ENCODE measurements at places on chromosomes 4 and X. TPM values are rescaled to one million over a fixed set of nuclear protein-coding genes. Genes with fewer than 3 reads are reported as not detected.

The HTRA3 gene
- total RNA-seq, result 20.3 TPM

The TLR7 gene
- total RNA-seq, result 4.3 TPM

The TMEM156 gene
- 3.3 TPM for total RNA-seq

DNA sequence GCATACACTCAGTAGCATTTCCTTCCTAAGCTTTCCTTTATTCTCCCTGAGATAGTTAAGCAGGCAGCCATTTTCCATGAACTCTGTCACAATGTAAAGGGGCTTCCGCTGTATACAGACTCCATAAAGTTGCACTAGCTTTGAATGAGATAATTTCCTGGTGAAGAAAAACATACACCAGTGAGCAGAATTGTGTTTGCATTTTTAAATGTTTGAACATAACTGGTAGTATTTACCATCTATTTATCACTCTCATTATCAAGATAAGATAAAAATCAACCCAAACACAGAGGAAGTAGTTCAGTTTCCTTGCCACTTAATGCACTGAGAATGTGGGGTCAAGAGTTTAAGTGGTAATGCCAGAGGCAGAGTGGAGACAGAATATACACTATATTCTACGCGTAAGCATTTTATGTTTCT, 54.1 kb downstream of the TXK start:
- no peak for DNase-seq

GRCh38 chr4:179843370-179843769, 2399.8 kb upstream of the TENM3 start:
- no peak for DNase-seq

- no peak for DNase-seq
Observed at GRCh38 chr4:139884438-139884837, 218.8 kb downstream of the MGST2 start.

DNA sequence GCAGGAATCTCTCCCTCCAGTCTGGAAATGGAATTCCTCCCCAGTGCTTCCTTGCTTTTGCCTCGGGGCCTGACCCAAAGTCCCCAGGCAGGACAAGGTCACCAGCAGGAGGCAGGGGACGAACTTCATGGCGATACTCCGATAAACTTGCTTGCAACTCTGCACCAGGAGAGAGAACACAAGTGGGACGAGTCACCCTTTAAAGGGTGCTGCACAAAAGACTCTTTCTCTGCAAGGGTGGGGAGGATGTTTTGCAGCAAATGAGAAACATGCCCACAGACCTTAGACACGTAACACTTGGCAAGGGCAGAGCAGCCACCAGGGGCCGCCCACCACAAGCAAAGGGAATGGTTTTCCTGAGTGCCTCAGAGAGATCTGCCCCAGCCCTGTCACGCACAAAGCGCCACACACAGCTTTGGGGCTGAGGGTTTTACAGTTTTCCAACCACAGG, at the start of gene FGFBP2:
FGFBP2 (minus strand) TSS at position 175 of the 451 bp plus-strand sequence; CDS start at position 129, 46 bp downstream.
- no peak for DNase-seq

DNA sequence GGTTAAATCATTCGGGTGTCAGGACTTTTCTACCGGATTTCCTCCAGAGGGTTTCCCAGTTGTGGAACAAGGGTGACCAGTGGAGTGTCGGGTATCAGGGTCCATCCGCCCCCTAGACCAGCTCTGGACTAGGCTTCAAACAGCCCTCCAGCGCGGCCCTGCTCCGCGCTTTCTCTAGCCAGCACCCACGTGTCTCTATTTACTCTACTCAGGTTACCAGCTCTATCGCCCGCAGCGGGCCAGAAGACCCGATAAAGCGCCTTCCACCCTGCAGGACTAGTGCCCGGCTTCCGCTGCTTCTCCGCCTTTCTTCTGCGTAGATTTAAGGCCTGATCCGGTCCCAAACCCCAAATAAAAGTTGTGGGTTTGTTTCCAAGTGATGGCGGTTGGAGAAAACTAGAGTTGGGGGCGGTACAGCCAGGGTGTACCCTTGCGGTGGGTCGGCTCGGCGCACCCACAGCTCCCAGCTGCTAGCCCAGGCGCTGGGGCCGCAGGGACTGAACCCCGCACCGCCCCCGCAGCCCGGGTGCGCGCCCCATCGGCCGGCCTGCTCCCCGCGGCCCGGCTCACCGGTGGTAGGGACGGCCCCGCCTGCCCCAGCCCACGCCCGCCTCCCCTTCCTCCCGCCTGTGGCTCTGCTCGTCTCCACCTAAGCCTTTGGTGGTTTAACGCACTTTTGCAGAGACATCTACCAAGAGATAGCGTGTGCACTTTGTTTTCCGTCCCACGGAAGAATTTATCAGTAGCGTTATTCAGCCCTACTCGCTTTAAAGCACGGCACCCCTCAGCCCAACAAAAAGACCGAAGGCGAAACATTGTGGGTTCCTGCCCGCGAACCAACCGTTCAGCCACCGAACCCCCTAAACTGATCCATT, 2.1 kb downstream of the LEF1 start:
- no peak for DNase-seq
